NCI-H1417 treated with DMSO at 0.1 percent for 48 hours (cell line): ENCODE measurements at places on chromosomes 3 and 15.
A peak's percentile ranks its signal among the peaks of the same experiment; 100 is the strongest.

DNA sequence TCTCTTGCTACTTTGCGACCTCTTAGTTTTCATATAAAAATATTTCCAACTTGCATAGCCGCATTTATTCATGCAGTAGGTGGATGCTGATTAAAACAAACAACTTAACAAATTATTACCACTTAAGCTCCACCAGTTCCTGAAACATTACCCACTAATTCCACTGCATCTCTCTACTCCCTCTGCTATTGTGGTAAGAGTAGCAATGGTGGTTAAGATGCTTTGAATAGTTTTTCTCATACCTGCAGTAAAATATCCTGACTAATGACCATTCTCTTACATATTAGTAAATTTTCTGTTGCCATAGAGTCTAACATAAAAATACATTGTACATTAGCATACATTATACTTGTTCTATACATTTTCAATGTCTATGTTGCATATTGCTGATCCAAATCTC, 397.6 kb upstream of the PLSCR5 start:
- no peak for DNase-seq

DNA sequence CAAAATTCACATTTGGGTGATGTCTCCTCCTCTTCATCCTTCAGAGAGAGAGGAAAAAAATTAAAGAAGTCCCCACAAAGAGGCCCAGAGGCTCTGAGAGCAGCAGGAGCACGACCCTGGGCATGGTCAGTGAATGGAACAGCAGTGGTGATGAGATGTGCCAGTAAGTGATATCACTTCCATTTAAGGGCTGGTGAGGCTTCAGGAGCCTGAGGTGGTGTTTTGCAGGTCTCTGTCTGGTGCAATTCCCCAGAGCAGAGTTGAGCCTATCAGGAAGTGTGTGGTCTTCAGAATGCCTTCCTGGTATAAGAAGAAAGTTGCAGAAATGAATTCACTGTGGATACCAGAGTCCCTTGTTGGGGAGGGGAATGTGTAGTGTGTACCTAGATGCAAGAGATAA, 21.4 kb downstream of the ERICH6 start:
- no peak for DNase-seq

GRCh38 chr3:15501126-15501525, 20.4 kb downstream of the COLQ start:
- peak; percentile 35 for DNase-seq

- DNase-seq: no peak
Measured at GRCh38 chr15:39556461-39556860, 24.4 kb upstream of the THBS1 start.

DNA sequence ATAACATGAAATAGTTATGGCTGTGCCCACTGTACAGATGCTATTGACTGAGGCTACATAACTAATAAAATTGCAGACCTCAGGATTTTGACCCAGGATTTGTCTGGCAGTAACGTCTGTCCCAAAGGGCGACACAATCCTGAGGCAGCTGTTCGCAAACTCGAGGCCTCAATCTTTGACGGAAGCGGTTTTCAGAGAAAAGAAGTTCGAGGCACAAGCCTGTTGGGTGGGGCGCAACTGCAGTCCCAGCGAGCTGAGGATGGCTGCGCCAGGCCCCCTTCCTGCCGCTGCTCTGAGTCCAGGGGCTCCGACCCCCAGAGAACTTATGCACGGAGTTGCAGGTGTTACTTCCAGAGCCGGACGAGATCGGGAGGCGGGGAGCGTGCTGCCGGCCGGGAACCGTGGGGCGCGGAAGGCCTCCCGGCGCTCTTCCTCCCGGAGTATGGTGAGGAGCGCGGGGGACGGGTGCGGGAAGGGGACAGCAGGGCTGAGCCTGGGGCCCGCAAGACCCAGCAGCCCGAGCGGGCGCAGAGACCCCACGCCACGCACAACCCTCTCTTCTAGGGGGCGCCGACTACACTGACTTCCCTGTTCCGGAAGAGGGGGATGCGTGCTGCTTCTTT, at the start of gene PARP15:
TSS of gene PARP15 (plus strand) at position 242 of the 623 bp plus-strand sequence. CDS start at position 260, 18 bp downstream.
- no peak for DNase-seq

DNA sequence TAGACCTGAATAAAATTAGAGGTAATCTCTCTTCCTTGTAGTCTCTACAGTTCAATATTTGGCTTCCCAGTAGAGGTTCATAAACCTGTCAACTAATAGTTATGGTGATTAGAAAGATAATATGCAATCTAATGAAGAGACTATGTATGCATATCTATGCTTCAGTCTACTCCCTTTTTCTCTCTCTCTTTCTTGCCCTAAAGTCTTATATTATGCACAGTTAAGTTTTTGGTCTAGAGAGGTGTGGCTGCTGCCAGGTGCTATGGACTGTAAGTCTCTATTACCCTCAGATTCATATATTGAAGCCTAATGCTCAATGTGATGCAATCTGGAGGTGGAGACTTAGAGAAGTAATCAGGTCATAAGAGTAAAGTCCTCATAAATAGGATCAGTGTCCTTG, 413.7 kb downstream of the FGF12 start:
- DNase-seq: no peak

DNA sequence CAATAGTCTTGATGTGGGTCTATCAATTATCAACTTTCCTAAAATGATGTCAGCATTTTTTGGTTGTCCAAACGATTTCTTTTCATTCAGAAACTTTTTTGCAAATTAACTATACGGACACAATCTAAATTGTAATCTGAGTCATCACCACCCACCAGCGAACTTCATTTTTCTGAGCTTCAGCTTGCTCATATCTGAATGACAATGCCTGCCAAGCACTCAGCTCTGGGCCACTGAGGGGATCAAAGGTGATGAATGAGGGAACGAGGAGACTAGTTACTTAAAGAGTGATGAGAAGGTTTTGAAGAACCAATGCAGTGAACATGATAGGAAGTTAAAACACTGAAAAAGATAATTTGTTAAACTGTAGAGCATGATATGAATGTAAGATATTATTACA, 14.9 kb upstream of the TBC1D23 start:
- no peak for DNase-seq
